ENCODE measurements at places on chromosomes 13 and 19.

DNA sequence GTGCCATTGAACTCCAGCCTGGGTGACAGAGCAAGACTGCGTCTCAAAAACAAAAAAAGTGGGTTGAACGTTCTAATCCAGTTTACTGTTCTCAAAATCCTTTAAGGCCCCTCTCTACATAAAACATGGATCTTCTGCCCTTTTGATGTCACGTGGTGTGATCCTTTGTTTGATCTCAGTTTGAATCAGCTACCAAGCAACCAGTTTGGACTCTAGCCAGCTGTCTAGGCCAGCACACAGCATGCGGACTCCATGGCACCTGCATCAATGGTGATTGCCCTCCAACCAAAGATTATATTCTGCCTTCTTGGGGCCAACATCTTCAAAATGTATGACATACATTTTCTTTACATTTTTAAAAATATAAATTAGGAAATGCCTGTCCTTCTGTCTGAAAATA is 365.4 kb downstream of the NDFIP2 start:
- no peak for DNase-seq

GRCh38 chr19:31334849-31335624 is 14.2 kb downstream of the TSHZ3 start:
- DNase-seq = no peak

DNA sequence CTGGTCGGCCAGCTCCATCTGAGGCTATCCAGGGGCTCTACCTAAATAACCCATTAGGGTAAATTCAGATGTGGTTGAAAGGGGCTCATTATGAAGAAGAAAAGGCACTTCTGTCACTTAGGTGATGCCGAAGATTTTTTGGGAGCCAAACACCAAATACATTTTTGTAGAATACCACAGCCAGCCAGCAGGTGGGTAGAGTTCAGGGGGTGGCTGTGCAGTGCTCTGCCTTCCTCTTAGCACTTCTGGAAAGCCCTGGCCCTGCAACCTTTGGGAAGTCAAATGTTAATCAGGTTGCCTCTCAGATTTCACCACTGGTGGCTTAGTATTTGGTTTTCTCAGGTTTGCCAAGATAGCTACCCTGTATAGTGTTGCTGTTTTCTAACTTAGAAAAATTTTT is 18.5 kb upstream of the GPR18 start:
- DNase-seq = no peak

DNA sequence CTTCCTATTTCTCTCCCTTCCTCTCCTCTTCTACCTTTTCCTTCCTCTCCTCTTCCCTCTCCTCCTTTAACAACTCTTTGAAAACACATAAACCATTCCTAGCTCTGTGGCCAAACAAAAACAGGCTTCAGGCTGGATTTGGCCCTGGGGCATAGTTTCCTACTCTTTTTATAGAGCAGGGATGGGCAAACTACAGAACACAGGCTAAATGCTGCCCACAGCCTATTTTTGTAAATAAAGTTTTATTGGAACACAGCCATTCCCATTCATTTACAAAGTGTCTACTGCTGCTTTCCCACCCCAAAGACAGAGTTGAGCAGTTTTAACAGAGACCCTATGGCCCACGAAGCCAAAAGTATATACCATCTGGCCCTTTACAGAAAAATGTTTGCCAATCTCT is 35.4 kb downstream of the LHFPL6 start:
- no peak for DNase-seq

All from neural crest cell (in vitro differentiated cells).